CD4-positive, alpha-beta T cell treated with Interleukin-15 for 4 hours (primary cell): ENCODE measurements at places on chromosomes 11 and 22.

- no peak for DNase-seq
Measured at GRCh38 chr11:63491240-63491587, 247 bp upstream of the PLAAT5 start.

- no peak for DNase-seq
Measured at GRCh38 chr11:67406969-67407687, 3.2 kb downstream of the TBC1D10C start.

DNA sequence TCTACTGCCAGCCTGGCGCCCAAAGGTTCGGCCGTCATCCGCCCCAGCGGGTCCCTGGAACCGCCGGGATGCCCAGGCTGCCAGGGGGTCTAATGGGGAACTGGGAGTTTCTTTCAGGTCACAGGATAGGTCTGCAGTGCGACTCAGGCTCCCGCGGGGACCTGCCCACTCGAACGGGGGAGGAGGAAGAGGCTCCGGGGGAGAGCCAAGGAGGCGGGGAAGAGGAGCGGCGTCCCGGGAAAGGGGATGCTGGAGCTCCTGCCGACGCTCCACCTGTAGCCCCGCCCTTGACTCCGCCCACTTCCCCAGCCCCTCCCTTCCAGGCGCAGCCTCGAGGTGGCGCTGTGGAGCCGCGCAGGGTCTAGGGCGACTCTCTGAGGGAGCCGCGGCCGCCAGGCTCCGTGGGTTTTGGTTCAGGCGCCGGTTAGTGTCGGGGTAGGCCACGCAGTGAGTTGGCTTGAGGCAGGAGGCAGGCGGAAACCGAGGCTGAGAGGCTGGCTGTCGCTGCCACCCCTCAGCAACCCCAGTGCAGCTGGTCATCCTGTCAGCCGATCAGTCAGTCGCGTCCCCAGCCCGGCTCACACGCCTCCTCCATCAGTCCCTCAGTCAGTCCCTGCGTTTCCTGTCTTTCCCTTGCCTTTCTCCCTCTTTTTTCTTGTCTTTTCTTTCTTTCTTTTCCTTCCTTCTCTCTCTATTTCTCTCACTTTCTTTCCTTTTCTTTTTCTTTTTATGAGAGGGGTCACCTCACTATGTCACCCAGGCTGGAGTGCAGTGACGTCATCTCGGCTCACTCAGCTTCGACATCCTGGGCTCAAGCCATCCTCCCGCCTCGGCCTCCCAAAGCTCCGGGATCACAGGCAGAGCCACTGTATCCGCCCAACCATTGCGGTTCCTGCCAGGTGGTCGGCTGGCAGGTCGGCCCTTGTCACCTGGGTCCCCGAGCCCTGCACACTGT is 26.4 kb downstream of the YWHAH start:
- peak; percentile 89 for DNase-seq

GRCh38 chr11:89441606-89442005 is 49.6 kb downstream of the NOX4 start:
- no peak for DNase-seq

GRCh38 chr22:38963872-38964271 is 6.5 kb downstream of the APOBEC3A start:
- DNase-seq, result no peak

DNA sequence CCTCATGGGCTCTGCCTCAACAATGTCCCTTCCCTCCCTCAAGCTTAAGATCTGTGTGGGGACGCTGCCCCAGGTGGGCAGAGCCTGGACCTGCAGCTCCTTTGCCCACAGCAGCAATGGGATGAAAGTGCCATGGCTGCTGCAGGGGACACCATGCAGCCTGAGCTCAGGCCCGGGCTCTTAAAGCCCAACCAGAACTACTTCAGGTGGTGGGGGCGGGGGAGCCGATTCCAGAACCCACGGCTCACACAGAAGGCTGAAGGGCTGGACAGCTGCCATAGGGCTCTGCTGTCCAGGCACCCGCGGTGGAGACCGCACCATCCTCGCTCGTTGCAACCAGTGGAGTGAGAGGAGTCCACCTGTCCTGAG is 12.5 kb downstream of the CHID1 start:
- no peak for DNase-seq

DNA sequence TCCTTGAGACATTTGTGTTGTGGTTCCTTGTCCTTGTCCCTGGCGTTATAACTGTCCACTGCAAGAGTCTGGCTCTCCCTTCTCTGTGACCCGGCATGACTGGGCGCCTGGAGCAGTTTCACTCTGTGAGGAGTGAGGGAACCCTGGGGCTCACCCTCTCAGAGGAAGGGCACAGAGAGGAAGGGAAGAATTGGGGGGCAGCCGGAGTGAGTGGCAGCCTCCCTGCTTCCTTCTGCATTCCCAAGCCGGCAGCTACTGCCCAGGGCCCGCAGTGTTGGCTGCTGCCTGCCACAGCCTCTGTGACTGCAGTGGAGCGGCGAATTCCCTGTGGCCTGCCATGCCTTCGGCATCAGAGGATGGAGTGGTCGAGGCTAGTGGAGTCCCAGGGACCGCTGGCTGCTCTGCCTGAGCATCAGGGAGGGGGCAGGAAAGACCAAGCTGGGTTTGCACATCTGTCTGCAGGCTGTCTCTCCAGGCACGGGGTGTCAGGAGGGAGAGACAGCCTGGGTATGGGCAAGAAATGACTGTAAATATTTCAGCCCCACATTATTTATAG is 23.0 kb downstream of the MYBPC3 start:
- no peak for DNase-seq

- no peak for DNase-seq
Measured at GRCh38 chr11:106986261-106986660, 32.0 kb downstream of the GUCY1A2 start.

DNA sequence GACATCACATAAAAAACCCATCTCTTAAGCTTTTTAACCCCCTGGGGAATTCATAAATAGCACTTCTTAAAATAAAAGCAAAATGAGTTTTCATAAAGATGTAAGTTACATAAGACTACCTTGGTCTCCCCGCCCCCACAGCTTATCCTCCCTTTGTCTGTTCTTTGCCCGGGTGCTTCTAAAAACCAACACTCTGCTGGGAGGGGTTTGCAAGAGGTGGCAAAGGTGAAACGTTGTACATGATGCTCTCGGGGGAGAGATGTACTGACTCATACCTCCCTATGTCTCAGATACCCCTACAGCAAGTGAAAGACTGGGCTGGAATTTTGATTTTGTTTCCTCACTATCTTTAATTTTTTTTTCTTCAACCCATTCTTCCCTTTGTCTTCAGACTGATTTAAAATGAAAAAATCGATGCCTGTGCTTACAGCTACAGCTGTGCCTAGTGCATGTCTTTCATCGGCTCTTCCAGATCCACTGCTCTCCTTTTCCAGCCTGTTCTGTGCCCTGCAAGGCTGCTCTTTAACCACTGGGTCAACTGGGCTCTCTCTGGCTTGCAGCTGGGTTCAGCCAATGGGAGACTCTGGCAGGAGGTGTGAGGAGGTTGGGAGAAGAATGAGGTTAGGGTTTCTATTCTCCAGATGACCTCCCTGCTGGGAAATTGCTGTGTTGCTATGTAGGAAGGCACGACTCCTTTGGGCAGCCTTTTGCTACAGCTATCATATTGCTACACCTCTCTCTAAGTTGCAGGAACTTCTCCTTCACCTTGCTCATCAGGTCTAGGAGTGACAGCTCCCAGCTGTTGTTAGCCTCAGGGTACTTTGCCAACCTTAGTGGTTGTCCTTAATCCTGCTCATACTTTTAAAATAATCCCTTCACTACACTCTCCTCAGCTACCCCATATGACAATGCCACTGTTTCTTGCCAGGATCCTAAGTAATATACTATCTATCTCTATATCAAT is 266.5 kb downstream of the TENM4 start:
- no peak for DNase-seq

DNA sequence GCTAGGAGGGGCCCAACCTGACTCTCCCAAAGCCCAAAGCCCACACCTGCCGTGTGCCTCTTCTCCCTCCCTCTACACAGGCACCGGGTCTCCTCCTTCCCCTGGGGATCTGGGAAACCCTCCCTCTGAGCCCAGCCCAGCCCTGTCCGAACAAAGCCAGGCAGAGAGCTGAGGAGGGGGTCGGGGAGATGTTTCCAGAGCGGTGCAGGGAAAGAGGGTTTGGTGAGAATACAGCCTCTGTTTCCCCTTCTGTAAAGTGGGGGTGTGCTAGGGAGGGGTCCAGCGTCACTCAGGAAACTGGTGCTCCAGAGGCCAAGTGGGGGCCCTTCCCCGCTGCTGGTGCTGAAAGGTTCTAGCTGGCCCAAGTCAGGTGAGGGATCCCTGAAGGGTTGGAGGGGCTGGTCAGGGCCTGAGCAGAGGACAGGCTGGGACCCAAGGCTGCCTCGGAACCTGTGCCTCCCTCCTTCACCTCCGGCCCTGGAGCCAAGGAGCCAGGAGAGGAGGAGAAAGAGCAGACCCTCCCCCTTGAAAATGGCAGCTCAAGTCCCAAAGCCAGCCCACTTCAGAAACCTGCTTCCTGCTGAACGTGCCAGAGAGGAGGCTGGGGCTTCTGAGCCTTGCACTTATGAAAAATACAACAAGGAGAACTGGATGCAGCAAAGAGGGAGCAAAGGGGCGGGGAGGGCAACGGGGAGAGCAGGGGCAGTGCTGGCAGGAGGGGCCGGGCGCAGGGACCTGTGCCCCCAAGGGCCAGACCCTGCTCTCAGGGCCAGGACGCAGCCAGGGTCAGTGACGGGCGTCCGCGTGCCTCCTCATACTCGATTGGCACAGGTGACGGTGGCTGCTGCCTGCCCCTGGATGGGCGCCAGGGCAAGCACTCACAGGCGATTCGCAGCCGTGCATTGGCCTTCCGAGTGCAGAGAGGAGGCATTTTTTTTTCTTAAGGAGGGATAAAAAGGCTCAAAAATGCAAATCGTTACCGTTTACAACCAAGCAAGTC is 43.2 kb downstream of the MACROD1 start:
- DNase-seq, result no peak

- DNase-seq, result no peak
Measured at GRCh38 chr11:117410861-117411710, 83.4 kb downstream of the CEP164 start.

DNA sequence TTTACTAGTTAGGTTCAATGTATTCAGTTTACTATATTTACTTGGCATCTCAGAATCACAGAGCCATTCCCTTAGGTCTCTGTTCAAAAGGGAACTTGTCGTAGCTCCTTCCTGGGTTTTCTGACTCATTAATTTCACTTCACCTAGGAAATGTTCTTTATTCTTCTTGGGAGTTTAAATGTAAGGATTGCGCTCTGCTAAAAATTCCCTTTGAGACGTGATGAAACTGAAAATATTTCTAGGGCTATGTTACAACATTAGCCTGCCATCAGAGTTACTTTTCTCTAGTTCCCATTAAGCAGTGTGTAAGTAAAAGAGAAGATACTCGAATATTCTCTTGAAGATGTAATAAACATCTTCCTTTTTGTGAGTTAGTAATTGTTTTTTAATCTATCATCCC is 209.5 kb downstream of the CASP12 start:
- no peak for DNase-seq

DNA sequence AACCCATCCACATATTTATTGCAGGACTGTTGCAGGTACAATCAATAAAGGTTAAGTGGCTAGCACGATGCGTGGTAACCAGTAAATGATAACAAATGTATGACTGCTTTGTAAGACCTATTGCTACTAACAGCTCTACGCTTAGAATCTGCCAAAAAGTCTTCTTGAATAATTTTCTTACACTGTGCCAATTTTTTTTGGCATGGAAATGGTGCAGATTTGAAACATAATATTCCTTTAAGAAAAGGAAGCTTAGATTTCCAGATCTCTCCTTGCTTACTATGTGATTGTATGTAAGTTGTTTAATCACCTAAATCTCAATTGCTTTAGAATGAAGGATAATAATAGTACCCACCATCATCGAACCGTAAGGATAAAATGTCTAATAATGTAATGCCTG is 192.0 kb downstream of the LRRC4C start:
- no peak for DNase-seq

DNA sequence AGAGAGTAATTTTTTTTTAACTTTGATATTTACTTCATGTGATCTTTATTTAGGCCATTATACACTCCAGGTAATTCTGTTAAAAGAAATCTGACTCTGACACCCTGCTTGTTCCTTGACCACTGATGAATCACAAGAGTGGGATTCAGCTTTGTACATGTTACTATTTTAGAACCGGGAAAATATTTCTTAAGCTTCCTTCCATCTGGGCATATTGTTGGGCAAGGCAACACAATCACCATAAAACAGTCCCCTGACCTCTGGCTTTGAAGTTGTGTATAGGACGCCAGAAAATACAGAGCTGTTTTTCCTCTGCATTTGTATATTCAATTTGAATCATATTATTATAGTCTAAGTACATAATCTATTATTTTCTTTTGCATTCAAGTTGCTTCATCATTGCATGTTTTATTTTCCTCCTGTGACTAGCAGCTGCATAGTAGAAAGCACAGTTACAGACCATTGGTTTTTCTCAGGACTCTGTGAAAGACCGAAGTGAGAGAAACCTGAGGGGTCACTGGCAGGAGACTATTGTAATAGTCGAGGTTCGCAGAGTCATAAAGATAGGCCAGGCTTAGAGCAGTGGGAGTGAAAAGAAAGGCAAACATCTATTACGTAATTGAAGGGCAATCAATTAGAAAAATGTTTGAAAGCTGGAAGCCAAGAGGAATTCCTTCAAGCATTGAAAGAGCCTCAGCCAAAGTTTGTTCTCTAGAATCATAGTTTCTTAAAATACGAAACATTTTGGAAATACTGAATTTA is 51.8 kb upstream of the SLC36A4 start:
- no peak for DNase-seq

DNA sequence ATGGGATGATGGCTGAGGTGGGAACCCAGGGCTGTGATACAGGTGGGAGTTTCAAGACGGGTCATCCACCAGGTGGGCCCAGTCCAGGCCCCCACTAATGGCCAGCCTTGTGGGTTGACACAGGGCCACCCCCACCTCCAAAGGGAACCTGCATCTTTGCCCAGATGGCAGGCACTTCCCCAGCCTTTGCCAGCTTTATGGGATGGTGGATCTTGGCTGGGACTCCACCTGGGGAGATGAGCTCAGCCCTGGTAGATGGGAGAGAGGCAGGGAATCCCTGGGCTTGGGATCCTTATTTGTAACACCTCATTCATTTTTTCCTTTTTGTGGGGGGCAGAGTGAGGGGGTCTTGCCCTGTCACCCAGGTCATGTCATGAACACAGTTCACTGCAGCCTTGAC is 33.4 kb downstream of the CD82 start:
- DNase-seq, result no peak

DNA sequence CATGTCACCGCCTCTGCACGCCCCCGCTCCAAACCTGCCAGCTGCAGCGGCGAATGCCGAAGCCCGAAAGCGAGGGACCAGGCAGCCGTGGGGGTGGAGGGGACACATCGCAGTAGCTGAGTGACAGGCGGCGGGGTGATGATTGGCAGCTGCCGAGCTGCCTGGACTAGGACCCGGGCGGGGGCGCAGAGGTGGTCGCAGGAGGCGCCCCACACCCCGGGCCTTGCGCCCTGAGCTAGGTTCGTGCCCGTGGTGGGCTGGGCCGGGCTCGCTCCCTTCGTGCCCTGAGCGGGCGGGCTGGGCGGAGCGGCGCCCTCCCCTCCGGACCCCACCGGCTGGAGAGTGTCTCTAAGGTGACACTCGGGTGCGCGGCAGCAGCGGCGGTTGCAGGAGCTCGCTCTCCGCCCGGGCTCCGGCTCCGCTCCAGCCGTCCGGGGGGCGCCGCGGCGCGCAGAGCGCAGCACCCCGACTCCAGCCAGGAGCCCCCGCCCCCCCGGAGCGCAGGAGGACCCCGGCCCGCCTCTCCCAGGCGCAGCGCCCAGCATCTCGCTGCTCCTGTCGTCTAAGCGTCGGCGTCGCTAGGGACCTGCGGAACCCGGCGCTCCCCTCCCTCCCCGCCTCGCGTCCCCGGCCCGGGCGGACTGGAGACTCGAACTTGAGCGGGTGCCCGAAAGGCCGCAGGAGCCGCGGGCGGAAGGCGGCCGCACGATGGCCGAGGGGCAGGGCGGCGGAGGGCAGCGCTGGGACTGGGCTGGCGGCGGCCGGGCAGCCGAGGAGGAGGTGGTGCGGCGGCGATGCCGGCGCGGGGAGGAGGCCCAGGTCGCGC is 14.5 kb upstream of the DGKZ start:
- DNase-seq, result no peak
